HS-27A (cell line): ENCODE measurements at places on chromosomes 6 and 20.

DNA sequence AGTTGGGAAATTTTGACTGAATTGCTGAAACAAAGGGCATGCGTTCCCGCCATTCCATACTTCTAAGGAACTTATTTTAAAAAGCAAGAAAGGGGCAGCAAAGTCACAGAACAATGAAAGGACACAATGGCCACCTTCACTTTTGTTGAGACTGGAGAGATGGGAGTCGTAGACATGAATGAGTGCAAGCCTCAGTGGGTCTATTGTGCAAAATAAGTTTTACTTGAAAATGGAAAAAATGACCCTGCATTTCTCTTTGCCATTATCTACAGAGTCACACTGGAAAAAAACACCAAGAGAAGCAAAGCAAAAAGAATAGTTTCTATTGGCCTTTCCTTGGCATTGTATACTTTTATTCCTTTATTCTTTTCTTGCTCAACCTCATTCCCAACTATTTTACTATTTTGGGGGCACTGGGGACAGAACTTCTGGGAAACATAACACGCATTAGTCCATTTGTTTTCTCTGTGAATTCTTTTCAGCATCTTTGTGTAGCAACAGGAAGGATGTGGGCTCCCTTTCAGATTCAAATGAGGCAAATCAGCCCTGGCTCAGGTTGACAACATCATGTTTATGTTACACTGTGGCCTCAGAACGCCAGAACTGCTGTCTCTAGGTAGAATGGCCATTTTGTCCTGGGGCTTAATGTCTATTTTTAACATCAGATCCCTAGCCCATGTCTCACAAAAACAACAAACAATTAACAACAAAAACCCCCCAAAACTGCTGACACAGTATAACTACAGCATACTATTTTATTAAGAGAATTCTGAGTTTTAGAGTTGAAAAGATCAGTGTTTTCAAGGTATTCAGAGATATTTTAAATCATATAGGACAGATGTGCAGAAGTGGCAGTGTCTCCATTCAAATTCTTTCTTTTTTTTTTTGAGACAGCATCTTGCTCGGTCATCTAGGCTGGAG lies 122.2 kb downstream of the FYN start:
- DNase-seq: no peak

DNA sequence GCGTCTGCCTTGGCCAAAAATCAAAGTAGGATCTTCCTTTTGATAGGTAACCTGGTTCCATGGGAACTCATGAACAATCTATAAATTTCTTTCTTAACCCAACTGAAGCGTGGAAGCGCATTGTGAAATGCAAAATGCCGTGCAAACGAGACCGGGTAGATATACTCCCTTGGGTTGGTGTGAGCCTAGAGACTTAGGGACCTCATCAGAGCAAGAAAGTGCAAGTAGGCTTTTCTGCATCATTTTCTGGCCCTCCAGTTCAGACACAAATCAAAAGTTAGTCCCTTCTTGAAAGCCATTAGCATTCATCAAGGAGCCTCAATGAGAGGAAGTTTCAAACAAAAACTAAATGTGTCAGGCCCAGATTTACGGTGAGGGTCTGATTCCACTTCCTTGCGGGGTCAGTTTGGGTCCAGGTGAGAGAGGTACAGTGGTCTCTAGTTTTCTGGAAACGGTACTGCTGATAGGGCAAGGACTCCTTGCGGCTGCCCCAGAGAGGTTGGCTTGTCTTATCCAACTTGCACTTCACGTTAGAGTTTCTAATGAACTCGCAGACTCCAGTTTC lies 5.3 kb upstream of the ZNF184 start:
- no peak for DNase-seq

DNA sequence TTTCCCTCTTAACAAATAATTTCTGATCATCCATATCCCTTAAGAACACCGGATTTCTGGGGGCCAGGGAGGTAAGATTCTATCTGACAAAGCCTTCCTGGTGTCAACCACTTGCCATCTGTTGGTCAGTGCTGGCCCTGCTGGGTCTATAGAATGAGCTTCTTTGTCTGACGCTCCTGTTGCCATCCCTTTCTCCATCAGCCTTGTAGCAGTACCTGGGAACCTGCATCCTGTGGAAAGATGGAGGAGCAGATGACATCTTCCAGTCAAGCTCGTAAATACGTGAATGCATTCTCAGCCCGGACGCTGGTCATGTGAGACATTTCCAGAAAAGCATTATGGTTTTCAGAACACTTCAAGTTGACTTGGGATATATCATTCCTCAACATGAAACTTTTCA lies 36.6 kb downstream of the MYB start:
- DNase-seq: no peak

GRCh38 chr20:42429761-42430458 lies 759.8 kb downstream of the PTPRT start:
- DNase-seq: no peak

- no peak for DNase-seq
These were observed 12.6 kb downstream of the TUBB2B start for GRCh38 chr6:3214898-3215297.

DNA sequence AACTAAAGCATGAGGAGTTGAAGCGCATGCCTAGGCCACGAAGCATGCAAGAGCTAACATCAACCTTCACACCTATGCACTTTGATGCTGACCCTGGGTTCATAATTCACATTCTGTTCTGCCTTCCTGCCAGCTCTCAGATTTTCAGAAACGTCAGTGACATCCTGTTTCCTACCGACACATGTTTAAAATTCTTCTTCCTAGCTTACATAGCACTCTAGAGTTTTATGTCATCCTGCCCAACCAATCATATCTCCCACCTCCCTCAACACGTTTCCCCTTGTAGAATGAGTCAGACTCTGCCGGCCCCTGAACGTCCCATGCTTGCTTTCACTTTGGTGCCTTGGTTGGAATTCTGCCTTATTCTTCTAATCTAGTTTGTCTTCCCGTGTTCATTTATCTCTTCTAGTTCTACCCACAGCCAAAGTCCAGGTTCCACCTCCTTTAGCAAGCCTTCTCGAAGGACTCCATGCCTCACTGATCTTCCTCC lies 97.2 kb upstream of the MAP7 start:
- no peak for DNase-seq

DNA sequence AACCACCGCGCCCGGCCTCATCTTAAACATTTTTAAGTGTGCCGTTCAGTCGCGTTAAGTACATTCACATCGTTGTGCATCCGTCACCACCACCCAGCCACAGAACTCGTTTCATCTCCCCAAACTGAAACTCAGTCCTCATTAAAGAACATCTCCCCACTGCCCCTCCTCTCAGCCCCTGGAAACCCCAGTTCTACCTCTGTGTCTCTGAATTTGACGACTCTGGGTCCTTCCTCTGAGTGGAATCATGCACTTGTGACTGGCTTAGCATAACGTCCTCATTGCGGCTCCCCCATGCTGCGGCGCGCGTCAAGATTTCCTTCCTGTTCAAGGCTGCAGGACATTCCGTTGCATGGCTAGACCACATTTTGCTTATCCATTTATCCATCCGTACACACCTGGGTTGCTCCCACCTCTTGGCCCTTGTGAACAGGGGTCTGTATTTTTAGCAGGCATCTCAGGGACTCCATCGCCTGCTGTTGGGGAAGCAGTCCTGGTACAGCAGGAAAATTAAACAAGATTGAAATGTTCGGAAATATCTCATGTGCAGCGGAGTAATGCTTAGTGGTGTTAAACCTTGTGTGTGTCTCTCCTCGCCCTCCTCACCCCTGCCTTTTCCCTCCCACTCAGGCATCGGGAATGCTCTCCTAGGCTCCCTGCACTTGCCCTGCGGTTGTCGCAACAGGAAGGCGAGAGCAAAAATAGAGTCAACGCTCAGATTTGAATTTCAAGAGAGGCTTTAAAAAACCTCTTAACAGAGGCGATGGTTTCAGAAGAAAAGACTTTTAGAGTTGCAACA lies 127.9 kb downstream of the PXDC1 start:
- DNase-seq: no peak

DNA sequence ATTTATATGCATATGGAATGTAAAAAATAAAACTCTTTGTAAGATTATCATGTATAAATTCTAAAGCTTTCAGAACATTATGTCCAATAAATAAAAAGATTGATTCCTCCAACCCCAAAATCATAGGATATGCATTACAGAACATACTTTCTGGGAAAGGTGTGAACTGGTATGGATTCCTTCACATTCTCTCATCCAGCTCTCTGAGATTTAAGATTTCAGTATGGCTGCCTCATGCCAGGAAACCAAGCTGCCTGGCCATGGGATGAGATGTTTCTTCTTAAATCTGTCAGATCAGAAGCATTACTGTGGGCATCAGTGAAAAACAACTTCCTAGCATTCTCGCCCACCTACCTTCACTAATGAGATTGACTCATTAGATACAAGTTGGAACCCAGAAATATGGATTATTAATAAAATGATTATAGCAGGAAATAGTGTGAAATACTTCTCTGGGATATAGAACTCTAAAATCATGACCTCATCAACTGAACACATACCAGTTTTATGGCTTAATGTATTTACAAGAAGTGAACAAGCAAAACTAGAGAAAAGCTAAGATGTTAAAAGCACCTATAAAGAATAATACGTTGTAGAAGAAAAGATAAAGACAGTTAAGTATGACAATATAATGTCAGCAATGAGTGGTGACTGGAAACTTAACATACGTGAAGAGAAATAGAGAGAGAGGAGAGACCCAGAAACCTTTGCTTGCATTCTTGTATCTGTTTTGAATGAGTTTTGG lies 171.6 kb upstream of the PHACTR1 start:
- DNase-seq: no peak

- DNase-seq: no peak
These were observed 42.7 kb downstream of the CD2AP start for GRCh38 chr6:47520282-47520681.

GRCh38 chr6:87902383-87902782 lies 145.3 kb upstream of the SPACA1 start:
- no peak for DNase-seq
